ENCODE measurements at places on chromosomes 5 and 9.

DNA sequence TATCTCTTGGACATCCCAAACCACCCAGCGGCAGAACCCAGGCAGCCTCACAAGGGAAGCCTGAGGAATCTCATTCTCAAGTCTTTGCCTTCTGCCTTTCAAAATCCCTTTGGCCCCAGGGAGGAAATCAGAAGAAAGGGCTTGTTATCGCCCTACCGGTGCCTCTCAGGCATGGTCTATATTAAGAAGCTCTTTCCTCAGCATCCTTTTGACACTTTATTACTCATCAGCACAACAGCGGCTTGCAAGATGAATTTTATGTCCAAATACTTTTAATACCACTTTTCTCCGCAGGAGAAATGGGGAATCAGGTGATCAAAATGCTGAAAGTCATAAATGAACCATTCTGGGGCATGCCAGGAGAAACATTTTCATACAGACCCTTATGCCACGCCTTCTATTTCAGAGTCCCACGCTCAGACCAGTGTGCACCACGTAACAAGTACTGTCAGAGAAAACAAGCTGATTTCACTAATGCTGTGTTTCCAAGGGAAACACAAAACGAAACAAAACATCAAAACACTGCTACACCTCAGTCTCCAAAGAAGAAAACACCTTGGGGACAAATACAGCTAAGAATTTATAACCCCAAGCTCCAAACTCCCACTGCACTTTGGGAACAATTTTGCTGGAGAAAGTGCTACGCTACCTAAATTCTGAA is 30.0 kb downstream of the RAPGEF1 start:
- DNase-seq, result peak; percentile 40

DNA sequence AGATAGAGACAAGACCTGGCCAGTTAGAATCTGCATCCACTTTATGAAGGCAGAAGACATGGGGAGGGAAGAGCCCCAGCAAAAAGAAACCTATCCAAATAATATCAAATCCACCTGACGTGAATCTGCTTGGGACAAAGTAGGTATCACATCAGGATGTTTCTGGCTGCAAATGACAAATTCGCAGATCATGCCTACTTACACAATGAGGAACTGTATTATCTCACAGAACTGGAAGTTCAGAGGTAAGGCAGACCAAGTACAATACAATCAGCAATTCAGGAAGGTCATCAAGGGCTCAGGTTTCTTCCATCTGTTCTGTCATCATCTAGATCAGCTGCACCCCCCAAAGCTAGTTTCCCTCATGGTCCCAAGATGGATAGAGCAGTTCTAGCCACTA is 13.2 kb upstream of the NR4A3 start:
- DNase-seq, result no peak

- DNase-seq, result no peak
These were observed 135.2 kb downstream of the GNAQ start for GRCh38 chr9:77896269-77896937.

DNA sequence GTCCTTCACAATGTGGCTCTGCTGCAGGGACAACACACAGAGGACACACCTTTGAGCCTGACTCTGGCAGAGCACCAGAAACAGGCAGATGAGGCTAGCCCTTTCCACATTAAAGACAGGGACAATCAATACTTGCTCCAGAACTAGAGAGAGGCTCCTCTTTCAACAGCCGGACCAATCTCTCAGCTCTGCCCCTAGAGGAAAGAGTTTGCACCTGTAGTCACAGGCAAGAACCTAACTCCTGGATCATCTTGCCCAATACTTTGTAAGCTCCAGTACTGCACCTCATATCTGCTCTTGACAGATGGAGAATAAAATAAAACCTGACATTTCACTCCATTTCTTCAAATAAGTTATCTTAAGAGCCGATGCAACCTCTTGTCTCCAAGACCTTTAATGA is 52.1 kb downstream of the EPB41L4A start:
- DNase-seq, result no peak

GRCh38 chr5:26578002-26578401 is 460.4 kb downstream of the CDH9 start:
- no peak for DNase-seq

DNA sequence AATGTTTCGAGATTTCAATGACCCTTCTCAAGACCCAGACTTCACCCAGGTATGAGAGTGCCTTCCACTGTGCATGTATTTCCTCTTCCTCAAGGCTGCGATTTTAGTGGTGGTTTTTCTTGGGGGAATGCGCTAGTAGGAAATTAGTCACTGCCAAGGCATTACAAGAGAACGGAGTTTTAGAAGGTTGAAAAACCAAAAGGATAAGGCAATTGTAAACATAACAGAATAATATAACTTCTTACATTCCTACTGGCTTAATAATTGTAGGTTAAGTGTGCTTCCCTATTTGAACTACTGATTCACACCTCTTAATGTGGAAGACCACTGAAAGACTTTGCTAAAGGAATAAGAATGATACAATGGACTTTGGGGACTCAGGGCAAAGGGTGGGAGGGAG is 38.9 kb downstream of the ACO1 start:
- peak; percentile 71 for DNase-seq

DNA sequence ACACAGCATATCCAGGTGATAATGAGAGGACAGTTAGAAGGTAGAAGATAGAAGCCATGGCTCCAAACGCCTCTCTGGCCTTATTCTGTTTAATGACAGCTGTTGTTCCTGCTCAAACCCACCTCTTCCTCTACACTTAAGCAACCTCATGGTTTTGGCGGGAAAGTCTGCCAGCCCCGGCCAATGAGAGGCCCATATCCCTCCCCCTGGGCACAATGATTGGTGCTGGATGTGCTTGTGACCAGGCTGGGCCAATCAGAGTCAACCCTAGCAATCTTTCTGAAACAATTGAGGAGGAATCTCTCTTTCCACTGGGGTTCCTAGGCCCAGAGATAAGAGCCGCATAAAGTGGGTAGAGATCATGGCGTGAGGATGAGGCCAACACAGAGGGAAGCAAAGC is 4.8 kb upstream of the GFI1B start:
- peak; percentile 18 for DNase-seq

DNA sequence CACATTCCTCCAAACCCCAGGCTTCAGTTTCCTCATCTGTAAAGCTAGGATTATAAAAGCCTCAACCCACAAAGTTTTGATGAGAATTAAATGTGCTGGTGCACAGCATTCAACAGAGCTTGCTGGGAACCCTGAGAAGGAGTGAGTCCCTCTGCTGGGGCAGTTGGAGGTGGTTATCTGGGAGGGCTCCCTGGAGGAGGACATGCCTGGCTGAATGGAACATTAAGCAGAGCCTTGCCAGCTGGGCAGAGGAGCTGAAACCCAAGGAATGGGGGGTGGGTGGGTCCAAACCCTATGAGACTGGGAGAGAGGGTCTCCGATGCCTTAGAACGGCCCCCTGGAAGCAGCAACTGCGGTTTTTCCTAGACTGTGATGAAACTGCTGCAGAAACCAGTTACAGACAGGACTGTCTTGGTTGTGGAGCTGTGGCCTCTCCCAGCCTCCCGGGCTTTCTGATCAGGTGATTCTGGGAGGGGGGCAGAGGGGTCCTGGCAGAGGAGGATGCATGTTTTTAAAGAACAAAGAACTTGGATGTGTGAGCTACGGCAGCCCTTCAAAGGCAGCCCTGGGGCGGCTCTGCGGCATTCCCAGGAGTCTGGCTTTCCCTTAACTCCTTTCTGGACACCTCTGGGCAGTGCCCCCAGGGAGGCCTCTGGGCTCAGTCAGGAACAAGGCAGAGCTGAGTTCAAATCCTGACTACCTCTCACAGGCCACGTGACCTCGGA is 20.8 kb downstream of the FIBCD1 start:
- no peak for DNase-seq

DNA sequence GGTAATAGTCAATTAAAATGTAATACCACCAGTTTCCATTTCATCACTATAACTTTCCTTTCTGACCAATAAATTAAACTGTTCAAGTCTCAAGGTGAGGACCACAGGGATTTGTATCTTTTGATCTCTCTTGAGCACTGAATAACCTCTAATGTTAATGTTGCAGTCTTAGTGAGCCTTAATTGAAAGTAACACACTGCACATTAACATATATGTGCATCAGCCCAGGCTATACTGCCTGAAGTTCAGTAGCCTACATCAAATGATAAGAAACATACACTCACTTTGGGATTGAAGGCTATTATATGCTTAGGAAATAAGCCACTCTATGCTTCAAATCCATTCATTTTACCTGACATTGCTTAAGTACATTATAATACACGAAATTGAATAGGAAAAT is 311.0 kb upstream of the DAP start:
- DNase-seq, result no peak

- no peak for DNase-seq
These were observed 1.4 kb upstream of the ERGIC1 start for GRCh38 chr5:172832383-172833315.

DNA sequence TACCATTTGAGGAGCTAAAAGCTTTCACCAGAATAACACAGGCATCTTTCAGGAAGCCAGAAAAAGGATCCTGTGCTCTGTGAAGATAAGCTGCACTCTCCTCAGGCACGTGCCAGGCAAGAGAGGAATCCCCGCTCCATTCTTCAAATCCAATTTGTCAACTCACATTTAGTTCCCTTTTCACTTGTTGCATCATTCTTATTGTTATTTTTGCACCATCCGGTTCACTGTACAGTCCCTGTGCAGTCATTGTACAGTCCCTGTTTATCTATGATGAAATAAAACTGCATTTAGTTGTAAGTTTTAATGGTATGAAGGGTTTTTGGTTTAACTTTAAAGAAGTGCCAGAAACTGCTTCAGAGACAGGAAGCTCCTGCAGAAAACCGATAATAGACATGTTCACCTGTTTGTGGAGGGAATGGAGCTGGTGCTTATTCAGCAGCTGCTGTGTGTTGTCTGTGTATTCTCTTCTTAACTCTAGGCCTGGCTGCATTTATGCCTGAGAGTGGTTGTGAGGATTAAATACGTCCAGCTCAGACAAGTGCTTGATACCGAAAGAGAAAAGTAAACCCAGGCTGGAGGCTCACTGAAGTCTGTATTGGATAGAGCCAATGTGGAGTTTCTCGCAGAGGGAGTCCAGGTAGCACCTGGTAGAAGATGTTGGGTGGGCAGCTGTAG is 22.4 kb downstream of the IFNW1 start:
- no peak for DNase-seq

DNA sequence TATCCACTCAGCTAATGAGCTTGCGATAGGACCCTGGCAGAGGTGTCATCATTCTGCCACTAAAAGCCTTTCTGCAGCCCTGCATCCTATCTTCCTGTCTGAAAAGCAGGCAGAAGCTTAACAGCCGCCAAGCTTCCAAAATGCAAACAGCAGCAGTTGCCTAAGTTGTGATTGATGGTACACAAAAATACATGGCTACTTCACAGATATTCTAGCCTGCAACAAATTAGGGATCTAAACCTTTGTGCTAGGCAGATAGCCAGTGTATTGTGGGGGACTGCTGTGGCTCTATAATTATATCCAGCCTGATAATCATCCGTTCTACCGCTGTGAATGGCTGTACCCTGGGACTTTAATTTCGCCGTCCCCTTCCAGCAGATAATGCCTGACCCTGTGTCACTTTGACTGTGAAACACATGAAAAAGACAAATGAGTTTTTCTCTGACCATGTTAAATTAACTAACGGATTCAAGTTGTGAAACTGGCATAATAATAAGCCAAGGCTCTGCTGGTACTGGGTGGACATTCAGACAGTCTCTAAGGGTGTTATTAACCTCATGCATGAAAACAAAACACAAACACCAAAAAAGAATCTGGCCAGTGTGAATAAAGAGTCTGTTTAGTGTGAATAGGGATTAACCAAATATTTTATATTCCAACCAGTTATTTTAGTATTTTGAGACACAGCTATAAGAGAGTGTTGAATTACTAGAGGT is 45.9 kb downstream of the SEMA6A start:
- DNase-seq, result no peak

DNA sequence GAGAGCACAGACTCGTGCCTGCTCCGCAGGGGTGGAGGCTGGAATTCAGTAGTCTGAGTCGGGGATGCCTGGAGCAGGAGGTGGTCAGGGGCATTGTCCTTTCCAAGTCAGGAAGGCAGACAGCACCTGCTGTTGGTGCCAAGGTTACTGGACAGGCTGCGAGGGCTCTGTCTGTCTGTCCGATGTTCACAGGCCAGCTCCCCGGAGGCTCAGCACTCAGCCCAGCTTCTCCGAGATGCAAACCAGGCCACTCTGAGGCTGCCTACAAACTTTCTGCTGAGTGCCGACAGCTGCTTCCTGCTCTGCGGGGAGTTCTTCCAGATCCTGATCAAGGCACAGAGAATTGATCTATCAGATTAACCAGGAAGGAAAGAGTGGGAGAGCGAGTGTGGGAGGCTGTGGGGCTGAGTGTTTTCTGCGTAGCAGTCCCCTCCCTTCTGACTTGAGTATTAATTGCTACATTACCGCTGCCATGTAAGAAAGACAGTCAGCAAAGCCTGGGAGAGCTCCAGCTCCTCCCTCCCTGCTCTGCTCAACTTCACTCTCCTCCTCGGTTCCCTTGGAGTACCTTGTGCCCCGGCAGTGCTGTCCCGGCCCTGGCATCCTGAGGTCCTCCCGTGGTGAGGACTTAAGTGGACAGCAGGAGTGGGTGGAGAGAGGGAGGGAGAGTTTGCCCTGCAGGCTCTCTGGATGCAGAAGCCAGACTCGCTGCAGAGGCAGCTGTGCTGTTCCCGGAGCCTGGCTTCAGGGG is 36.0 kb downstream of the KCNMB1 start:
- DNase-seq, result no peak

- no peak for DNase-seq
These were observed 305.5 kb downstream of the ZSWIM6 start for GRCh38 chr5:61637566-61637965.

DNA sequence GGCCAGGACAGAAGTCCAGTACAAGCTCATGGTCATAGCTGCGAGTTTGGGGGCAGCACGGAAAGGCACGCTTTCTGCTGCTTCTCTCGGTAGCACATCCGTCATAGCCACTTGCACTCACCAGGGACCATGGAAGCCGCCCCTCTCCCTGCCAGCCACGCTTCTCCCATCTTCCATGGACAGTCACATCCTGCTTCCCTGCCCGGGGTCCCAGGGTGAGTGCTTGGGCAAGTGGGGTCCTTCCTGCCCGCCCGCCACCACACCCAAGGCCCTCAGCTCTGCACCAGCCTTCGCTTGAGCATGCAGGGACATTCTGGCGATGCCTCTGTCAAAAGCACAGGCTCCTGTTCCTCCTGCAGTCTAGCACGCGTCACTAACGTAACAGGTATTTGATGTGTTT is 13.1 kb upstream of the IRX2 start:
- no peak for DNase-seq

- DNase-seq, result no peak
These were observed 102.8 kb downstream of the ARL15 start for GRCh38 chr5:54207566-54207965.
